ENCODE measurements at places on chromosomes 3 and 15.

GRCh38 chr3:15932348-15933300, 134.8 kb upstream of the ANKRD28 start:
- no peak for DNase-seq

DNA sequence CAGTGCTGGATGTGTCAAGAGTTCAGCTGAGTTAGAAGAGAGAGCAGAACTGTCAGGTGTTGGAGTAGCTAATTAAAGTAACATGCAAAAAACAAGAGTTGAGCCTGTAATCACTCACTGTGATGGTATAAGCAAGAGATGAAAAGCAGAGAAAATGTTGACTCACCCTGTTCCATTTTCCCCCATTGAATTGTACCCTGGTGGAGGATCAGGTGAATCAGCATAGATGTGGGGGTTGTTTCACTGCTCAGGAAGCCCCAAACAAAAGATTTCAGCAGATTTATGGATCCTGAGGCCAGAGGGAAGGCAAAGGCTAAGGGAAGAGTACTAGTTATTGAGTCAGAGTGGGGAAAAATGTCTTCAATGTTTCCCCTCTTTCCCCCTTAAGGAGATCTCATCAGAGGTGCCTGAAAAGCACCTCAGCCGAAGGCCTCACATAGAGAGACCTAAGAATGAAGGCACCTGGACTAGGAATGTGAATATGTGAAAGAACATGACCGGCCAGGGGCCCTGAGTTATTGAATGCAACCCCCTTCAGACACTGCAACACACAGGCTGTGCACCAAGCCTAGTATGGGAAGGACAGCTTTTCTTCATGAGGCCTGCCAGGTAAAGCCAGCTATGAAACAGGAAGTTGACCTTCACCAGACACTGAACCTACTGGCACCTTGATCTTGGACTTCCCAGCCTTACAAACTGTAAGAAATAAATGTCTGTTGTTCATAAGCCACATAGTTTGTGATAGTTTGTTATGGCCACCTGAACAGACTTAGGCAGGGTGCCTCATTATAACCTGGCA, 90.1 kb downstream of the TMCO5A start:
- DNase-seq = no peak

DNA sequence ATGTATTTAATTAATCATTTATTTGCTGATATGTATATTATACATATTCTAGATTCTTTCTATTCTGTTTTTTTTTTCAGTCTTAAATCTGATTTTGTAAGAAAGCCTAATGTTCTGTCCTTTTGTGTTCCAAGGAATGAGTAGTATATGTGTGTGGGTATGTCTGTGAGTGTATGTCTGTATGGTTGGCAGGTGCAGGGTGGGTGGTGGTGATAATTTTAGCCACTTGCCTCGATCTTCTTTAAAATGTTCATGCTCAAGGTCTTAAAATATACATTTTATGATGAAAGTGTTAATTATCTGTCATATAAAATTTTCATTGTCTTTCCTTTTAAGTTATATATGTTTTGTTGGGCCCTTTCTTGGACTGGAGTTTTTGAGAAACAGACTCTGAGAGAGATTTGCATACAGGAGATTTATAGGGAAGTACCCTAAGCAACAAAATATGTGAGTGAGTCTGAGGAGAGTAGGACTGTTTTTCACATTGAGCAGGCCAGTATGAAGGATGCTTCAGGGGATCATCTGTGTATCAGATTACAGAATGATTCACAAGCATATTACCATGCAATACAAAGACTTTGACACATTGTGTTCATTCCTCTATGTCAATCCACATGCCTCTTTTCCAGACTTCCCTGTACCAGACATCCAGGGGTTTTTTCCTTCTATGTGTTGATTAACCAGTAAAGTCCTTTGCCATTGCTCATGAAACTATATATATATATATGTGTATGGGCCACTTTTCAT, 211.0 kb upstream of the DPPA4 start:
- DNase-seq = no peak

GRCh38 chr3:128679338-128679737, 28.7 kb upstream of the RPN1 start:
- DNase-seq = no peak

GRCh38 chr15:51004103-51004551, 90.6 kb downstream of the TNFAIP8L3 start:
- no peak for DNase-seq

DNA sequence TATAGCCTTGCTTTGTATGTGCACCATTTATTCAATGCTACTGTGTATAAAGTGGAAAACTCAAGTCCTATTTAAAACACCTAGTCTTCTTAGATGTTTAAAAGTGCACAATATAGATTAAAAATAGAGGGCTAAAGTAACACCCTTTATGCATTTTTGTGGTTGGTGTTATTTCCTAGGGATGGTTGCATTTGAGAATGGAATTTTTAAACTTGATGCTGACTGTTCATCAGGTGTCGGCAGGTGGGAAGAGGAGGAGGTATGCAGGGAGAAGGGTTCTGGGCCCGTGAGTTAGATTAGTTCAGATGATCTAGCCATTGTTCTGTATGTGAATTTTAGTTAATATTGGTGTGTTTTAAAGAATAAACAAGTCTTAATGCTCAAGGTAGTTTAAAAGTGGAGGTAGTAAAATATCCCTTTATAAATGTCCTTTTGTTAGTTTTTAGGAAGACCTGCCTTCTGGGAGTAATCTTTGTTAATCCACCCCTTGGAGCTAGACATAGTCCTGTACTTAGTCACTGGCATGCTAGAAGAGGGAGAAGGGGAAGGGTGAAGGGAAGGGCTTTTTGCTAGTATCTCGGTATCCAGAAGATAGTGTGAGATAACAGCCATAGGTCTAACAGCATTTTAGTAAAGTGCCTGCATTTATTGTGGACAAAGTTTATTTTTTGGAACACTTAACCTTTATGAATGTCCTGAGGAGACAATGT, 8.1 kb upstream of the SRPRB start:
- no peak for DNase-seq
